NCI-H460 (cell line): ENCODE measurements at places on chromosomes 3 and 15.
A peak's percentile ranks its signal among the peaks of the same experiment; 100 is the strongest.

DNA sequence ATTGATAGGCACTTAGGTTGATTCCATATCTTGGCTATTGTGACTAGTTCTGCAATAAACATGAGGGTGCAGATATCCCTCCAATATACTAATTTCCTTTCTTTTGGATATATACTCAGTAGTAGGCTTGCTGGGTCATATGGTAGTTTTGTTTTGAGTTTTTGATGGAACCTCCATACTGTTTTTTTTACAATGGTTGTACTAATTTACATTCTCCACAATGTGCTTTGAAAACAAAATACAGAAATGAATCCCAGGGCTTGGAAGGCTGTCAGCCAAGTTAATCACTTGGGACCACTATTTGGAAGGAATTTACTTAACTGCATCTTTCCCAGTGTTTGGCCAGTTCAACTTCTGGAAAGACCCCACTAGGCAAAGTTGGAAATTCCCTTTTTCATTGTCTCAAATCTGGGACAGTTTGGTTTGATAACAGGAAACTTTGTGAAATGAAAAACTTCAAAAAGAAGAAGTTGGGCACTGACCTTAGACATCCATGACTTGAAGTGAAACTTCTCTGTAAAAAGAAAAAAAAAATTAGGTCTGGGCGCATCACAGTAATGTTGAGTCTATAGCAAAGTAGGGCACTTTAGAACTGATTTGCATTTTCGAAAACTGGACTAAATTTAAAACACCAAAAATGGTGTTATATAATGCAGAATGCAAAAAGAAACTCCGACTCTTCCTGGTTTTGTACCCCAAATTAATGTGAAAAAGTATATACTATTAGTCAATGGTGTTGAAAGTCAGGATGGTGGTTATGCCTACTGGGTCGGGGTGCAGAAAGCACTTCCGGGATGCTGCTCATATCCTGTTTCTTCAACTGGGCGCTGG, 6.0 kb downstream of the CTSH start:
- no peak for DNase-seq

GRCh38 chr3:60610441-60611112, 640.7 kb downstream of the FHIT start:
- no peak for DNase-seq

DNA sequence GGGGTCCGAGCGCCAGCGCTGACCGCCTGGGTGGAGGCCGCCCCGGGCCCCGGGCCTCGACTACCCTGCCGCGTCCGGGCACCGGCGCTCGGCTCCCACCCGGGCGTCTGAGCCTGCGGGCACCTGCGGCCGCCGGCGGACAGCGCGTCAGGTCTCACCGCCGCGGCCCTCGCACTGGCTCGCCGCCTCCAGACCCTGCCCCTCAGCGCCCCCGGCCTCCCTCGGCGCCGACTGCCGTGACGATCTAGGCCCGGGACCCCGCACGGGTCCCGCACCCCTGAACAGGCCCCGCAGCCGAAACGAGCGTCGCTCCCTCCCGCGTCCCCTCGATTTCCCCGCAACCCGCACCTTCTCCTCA, 297 bp downstream of the PRC1 start:
- DNase-seq, result no peak

- DNase-seq, result no peak
Measured at GRCh38 chr3:141384575-141384974, 16.3 kb downstream of the ZBTB38 start.

- no peak for DNase-seq
Measured at GRCh38 chr3:182760576-182761164, 32.6 kb upstream of the ATP11B start.

- no peak for DNase-seq
Measured at GRCh38 chr3:44958386-44958785, 17.6 kb downstream of the ZDHHC3 start.

DNA sequence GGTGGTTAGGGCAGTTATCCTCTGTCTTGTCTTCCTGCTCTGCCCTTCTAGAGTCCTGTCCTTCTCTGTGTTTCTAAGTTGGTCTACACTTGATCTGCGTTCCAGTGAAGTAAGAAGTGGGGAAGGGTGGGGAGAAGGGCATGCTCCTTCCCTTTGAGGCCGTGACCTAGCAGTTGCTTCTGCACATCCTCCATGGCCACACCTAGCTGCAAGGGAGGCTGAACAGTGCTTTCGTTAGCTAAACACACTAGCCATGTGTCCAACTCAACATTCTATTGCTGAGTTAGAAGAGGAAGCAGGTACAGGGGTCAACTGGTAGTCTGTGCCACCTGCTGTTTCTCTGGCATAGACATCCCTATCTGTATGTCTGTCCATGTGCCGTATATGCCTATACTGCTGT, 94.5 kb downstream of the LARS2 start:
- DNase-seq, result no peak

- no peak for DNase-seq
Measured at GRCh38 chr3:97914388-97914787, 57.8 kb downstream of the RIOX2 start.

DNA sequence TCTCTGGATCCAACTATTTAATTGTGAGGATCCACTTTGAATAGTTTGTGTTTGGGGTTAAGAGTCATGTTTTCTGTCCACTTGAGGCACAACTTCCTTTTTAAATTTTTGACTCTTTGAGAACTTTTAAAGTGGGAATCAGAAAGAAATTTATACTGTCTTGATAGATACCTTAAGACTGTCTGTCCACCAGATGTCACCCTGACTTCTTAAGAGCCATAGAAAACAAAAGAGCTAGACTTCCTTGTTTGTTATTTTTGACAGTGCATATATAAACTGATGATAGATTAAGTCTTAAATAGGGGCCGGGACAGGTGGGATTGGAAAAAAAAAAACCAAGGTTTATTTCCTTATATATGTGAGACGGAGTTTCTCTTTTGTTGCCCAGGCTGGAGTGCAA, 52.1 kb upstream of the WDR72 start:
- peak; percentile 12 for DNase-seq

- DNase-seq, result no peak
Measured at GRCh38 chr3:111936967-111937366, 41.9 kb upstream of the ABHD10 start.

DNA sequence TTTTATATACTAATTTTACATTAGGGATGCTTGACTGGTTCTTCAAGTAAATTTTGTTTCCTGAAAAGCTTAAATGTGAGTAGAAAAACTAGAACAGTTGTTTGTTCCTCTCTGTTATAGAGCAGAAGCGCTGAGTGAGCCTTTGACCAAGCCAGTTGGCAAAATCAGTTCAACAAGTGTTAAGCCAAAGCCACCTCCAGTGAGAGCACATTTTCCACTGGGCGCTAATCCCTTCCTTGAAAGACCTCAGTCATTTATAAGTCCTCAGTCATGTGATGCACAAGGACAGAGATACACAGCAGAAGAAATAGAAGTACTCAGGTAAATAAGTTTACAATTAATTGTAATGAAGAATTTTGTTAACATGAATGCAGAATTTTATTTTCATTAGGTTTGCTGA, 14.6 kb downstream of the CAPN7 start:
- DNase-seq, result no peak
